Dermis microvascular lymphatic vessel endothelial cell (primary cell): ENCODE measurements at places on chromosomes 6 and 20. TPM values are rescaled to one million over a fixed set of nuclear protein-coding genes. Genes with fewer than 3 reads are reported as not detected.

TBX18 gene
- total RNA-seq, result 1.0 and 1.2 TPM in 2 replicates

- DNase-seq, result no peak
Observed at GRCh38 chr6:71476371-71476770, 187.8 kb downstream of the OGFRL1 start.

TRIM10 gene
- total RNA-seq, result not detected in 2 replicates

LAMP5 gene
- 1.0 and 1.9 TPM in 2 replicates for total RNA-seq

DNA sequence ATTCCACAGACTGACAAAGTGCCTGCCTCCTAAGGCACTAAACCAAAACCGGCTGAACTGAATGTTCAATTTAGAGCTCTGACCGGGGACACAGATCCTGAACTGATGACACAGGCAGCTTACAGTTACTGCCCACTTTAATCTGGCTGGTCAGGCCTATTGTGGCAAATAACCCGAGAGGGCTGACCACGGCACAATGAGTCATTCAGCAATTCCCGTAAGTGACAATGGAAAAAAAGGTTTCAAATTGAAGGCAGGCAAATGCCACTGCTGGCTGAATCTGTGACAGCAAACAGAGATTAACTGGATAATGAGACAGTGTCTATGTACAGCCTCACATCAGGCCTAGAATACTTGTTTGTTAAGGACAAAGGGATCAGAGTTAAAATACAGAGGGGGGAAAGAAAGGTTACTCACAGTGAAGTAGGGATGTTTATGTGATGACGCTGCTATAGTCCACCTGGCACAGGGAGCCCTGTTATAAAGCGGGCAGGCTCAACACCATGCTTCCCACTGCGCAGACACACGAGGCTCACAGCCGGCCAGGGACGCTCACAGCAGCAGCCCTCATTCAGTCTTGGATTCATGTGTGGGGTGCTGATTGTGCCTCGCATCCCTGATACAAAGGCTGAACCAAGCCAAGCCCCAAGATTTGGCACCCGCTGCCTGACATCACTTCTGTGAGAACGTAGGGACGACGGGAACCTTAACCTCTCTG, 54.4 kb downstream of the RTN4IP1 start:
- DNase-seq, result peak; percentile 87

GRCh38 chr20:46627234-46627633, 24.0 kb downstream of the SLC13A3 start:
- DNase-seq, result no peak

DNA sequence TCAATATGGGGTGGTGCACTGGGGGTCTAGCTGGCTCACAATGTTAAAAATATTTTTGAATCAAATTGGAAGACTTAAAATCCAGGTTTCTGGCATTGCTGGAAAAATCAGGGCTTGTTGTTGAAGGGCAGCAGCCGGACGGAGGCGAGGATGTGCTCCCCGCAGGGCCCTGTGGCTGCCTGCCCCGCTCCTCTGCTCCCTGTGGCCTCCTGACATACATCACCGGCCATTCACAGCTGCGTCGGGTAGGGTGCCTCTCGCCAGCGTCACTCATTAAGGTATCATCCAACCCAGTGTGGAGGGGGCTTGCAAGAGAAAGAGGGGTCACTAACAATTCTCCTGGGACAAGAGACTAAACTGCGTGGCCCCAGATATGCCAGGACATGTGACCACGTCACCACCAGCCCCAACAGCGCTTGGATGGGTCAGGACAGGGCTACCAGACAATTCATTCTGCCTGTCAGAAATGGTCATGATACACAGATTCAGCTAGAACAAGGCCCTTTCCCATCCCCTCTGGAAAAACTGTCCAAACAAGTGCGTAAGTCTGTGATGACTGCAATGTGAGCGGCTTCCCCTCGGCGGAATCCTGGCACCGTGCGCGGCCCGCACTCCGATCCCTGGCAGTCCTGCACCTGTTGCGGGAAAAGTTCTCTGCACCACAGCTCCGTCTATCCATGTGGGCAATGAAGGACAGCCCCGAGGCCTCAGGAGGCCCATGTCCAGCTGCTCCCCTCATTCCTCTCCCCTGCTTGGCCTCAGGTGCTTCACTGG, 12.0 kb downstream of the GATA5 start:
- no peak for DNase-seq

DNA sequence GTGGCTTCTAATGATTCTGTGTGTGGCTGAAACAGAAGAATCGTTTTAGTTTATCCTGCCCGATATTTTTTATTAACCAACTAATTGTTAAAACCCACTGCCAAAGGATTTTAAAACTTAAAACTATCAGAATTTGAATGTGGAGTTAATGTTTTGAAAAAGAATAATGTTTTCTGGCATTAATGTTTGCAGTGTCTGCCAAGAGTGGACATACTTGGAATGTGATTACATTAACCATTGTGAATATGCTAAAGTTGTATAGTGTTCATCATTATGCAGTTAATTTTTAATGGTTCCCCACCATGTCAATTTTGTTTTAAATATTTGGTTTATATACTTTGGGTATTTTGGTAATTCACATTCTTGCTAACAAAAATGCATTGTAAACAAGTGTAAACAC, 24.4 kb downstream of the DCBLD1 start:
- no peak for DNase-seq

OPRL1 gene
- 2.3 and 2.7 TPM in 2 replicates for total RNA-seq
